Stimulated activated CD4-positive, alpha-beta T cell treated with anti-CD3 and anti-CD28 coated beads, TNF-alpha, amount 100 ng/mL, for 48 hours (primary cell): ENCODE measurements at places on chromosomes 3 and 15.

GRCh38 chr15:78368651-78369050 is 28.5 kb downstream of the CRABP1 start:
- no peak for DNase-seq

DNA sequence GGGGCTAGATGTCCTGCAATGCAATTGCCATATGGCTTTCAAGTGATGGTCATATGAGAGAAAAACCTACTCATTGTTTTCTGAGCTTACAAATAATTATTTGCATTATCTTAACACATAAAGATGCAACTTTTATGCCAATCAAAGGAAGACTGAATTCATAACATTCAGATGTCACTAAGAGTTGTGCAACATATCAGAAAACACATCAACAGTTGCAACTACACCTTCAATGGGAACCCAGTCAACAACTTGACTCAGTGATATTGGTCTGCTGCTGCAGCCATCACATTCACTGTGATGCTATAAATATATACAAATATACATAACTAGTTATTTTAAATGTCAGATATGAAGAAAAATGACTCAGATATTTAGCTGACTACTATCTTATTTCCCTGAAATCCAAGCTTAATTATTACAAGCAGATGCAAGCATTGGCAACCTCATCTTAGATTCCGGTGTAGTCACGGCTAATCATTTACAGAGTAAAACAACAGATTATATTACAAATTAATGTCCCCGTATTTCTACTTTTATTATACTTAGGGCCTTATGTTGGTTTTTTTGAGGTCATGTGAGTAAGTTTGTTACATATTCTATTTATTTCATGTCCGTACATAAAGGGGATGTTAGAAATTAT is 23.7 kb downstream of the CNTN3 start:
- DNase-seq, result no peak

DNA sequence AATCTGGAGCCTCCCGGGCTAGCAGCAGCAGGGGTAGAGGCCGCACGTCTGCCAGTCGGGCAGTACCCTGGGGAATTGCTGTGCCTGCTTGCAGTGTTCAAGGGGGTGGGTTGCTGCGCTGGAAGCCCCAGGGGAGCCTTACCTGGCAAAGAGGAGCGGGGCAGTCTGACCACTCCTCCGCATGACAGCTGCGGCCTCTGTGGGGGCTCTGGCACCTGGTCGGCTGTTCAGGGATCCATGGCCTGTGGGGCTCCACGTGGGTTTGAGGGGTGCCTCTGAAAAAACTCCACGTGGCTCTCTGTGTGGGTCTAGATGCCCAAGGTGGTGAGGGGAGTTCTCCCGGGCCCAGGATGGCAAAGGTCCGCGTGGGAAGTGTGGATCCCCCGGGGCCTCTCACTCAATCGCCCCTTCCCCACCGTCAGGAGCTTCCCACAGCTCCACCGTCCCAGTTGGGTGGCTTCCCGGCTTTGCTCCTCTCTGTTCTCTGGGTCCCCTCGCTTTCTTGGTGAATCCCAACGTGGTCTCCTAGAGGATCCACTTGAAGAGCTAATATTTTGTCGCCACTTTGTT is 184.5 kb downstream of the EFHB start:
- DNase-seq, result no peak

DNA sequence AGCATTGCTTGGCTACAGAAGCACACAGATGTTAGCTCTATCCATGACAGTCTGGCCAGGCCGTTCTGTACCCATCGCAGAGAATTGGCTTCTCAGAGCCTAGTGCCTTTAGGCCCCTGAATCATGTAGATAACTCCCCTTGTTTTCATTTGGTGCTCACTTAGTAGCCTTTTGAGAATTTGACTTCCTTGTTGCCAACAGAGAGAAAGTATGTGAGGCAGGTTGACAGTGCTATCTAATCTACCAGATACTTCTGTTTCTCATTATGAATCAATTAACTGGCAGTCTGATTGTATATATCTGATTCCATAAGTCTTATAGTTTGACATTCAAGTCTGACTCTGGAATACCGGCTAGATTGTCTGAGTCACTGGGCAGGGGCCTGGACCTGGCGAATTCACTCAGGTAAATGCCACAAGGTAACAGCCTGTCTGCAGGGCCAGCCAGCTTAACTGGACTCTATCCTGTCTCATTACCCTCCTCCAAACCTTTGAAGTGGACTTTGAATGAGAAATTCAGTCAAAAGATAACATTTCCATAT is 160.2 kb downstream of the GHSR start:
- DNase-seq, result no peak

GRCh38 chr3:44058022-44058867 is 183.4 kb upstream of the TOPAZ1 start:
- peak; percentile 7 for DNase-seq
